ENCODE measurements at places on chromosomes 4 and X.

DNA sequence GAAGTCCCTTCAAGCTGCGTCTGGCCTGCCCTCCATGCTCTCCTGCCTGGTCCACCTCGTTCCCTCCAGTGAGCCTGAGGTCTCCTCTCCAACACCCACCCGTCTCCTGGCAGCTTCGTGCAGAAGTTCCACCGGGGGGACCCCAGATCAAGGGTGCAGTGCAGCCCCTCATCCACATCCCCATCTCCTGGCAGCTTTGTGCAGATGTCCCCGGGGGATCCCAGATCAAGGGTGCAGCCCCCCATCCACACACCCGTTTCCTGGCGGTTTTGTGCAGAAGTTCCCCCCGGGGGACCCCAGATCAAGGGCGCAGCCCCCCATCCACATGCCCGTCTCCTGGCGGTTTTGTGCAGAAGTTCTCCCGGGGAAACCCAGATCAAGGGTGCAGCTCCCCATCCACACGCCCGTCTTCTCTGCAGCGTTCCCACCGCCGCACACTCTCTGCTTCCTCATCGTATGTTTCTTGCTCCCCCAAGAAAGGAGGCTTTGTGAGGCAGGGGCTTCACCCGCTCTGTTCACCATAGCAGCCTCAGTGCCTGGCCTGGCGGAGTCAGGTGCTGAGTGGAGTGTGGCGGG is 35.7 kb downstream of the PIGG start:
- DNase-seq, result no peak

GRCh38 chr4:117137145-117137544 is 51.8 kb upstream of the TRAM1L1 start:
- peak; percentile 61 for DNase-seq

DNA sequence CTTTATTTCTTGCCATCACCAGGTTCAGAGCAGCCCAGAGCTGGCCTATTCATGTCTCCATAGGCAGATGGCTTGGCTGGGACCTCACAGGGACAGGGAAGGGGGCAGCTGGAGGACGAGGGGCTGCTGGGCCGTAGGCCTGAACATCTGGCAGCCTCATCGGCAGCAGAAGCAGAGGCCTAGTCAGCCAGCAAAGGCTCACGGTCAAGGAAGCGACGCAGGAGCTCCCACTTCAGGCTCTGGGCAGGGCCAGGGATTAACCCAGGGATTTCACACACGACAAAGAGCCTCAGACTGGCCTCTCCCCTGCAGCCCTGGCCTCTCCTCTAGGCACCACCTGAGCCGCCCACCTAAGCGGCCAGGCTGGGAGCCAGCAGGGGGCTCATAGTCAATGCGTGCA is 46.0 kb upstream of the MAN2B2 start:
- DNase-seq, result no peak

- DNase-seq, result no peak
Observed at GRCh38 chr4:41452484-41453225, 85.3 kb upstream of the LIMCH1 start.

GRCh38 chr4:40301603-40302002 is 33.5 kb upstream of the CHRNA9 start:
- no peak for DNase-seq

DNA sequence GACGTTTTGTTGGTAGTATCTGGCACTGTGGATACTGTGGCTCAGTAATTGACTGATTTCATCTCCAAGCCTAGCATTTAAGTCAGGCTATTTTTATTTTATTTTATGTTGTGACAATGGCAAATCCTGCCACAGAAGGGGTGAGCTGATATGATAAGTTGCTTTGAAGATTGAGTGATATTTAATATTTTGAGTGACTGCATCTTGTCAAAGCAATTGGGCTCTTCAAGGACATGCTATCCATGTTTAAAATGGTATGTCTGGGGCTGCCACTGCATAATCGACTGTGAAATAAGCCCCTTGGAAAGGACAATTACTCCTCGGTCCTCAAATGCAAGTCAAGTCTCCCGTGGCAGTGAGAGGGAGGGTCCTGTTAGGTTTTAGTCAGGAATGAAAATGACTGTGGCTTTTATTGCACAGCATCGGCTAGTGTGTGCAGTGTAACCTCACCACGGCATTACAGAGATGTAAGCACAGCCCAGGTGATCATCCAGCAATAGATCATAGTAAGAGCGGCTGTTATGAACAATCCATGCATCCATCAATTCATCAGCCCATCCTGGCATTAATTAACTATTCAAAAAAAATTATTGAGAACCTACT is 178.2 kb downstream of the GBA3 start:
- no peak for DNase-seq

DNA sequence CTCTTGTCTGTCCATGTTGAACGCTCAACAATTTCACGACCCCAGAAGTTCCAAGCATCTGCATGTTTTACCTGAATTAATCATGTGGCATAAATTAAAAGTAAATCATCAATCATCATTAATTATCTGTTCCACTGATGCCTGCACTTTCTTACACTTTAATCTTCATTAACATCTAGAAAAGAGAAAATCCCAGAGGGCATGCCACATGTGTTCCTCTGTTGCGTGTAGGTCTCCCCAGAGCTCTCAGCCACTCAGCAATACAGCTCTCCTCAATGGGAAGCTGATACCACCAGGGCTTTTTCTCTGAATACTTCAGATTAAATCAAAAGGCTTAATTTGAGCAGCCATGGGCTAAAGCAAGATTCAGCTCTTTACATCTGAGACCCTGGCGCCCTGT is 722.4 kb upstream of the TENM3 start:
- DNase-seq, result no peak

DNA sequence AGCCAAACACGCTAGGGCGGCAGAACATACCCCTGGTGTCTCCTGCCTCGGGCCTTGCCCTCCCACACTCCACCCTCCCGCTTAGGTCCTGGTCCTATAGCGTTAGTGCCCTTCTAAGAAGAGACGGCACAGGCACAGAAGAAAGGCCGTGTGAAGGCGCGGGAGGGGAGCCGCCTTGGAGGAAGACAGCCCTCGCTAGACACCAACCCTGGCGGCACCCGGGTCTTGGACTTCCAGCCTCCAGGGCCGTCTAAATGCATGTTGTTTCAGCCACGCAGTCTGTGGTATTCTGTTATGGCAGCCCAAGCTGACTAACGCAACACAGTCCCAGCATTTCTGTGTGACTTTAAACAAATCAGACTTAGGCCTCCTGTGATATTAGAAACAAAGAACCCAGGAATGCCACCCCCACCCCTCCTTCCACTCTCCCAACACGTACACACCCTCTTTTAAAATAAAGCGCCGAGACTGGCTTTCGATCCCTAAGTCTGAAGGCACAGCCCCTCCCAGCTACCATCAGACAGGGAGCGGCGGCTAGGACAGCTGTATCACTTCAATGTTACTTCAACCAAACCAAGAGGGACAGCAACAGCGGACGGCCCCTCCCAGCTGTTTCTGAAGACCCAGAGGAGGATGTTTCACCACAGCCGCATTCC is 128.0 kb downstream of the AFAP1 start:
- DNase-seq, result no peak

DNA sequence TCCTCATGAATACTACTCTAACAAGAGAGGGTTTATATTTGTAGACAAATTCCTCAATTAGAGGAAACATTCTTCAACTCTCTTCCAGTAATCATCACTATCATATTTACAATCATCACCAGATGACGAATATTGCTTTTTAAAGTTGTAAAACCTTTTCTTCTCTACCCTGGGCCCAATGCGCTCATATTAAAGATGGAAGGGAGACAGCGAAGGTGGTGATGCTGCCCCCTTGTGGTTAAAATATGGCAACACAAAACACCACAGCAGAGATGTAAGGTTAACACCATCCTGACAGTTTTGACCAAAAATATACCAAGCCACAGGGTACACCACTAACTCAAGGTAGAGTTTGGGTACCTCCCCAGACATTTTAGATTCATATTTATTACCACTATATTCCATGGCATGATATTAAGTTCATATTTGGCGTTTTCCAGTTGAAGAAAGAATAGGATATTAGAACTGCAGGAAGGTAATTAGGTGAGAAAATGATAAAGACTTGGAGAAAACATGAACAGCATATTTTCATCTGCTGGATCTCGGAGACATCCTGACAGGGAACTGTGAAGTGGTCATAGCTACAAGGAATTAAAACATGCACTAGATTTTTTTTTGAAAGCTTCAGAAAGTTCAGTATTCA is 72.8 kb downstream of the SLC9A7 start:
- peak; percentile 55 for DNase-seq

DNA sequence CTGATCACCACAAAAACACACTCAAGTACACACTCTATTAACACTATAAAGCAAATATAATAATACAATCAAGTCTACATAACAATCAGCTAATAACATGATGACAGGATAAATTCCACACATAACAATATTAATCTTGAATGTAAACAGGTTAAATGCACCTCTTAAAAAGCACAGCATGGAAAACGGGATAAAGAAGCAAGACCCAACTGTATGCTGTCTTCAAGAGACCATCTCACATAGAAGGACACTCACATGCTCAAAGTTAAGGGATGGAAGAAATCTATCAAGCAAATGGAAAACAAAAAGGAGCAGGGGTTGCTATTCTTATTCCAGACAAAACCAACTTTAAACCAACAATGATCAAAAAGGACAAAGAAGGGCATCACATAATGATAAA is 28.1 kb downstream of the CBR4 start:
- DNase-seq, result no peak

DNA sequence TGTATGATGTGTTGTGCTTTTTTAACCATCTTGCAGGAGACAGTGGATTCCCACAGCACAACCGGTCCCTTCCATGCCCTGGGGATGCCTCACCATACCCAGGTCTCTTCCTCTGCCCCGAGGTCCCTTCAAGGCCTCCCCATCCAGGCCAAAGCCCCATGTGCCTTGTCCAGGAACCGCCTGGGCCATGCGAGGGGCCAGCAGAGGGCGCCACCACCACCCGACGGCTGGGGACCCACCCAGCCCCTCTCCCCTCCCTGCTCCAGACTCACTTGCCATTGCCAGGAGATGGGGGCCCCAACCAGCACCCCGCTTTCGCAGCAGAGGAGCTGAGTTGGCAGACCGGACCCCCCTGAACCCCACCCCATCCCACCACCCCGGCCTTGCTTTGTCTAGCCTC is 485.5 kb downstream of the TRAM1L1 start:
- DNase-seq, result no peak

DNA sequence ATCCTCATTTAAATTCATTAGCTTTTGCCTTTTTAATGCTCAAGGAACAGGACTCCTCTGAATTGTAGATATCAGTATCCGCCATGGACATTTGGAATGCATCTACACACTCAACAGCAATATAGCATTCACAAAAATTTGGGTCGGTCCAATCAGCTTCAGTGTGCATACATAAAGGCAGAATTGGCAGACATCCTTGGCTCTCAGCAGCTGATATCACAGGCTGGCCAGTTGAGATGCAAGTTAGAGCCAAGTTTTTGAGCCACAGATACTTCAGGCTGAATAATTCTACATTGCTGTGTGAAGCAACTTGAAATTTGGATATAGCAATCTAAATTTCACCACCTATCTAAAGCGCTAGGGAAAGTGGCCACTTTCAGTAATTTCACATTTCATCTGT is 821.1 kb downstream of the PCDH19 start:
- DNase-seq, result no peak

DNA sequence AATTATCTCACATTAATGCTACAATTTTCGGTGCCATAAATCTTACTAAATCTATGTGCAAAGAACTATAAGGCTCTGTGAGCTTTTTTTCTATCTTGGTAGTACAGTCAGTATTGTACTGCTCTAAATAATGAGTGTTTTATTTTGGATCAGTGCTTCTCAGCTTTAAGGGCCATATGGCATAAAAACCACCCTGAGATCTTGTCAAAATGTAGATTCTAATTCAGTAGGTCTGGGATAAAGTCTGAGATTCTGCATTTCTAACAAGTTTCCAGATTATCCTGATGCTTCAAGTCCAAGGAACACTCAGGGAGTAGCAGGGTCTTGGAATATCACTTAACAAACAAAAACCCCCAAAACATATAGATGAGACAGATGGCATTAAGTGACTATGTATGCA is 486.5 kb downstream of the GRXCR1 start:
- no peak for DNase-seq

- no peak for DNase-seq
Observed at GRCh38 chr4:99783940-99784339, 32.7 kb upstream of the DAPP1 start.

DNA sequence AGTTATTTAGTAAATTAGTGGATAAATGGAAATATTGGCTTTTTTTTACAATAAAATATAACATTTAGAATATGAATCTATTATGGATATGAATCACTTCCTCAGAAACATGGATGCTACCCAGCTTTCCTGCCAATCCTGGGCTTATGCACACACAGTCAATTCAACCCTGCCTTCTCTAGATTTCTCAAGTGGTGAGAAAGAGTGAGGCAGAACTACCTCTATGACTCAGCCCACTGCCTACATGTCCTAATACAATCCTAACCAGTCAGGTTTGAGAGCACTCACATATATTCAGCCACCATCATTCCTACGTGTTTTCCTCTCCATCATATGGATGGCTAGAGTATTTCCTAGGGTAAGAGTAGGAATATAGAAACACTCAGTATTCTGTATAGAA is 91.1 kb upstream of the ANKRD50 start:
- no peak for DNase-seq

Measured in OCI-M1 (cell line).